Stimulated activated CD4-positive, alpha-beta T cell treated with anti-CD3 and anti-CD28 coated beads, Interleukin-1b, Interleukin-23, amount 100 ng/mL, for 4 hours (primary cell): ENCODE measurements at places on chromosomes 6 and 20.
A peak's percentile ranks its signal among the peaks of the same experiment; 100 is the strongest.

DNA sequence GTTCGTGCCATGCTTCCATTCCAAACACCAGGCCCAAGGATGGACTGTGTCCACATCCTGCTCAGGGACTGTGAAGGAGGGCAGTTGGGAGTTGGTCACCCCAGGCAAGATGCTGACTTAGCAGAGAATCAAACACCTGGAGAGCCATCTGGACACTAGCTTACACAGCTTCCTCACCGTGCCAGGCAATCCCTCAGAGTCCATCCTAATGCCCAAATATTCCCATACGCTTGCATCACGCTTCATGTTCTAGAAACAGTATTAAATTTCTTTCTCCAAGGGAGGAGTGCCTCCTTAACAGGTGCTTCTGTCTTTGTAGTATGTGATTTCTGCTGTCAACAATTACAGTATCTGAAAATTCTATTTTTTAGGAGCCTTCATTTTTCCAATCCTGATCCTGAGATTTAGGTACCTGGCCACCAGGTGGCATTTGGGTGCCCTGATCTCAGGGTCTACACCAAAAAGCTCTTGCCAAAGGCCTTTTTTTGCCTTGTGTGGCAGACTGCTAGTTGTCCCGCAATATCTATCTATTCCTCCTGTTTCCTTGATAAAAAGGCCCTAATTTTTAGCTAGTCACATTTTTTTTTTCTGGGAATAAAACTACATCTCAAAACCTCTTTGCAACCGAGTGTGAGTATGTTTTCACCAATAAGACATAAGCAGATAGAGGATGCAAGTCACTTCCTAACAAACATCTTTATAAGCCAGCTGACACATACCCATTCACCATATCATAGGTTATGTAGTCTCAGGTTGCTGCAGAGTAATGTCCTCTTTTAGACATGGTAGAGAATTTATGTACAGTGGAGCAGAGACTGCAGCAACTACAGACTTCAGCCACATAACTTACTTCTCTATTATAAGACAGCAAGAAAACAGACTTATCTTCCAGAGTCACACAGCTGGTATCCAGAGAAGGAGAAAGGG is 85.0 kb downstream of the PREP start:
- DNase-seq: no peak

DNA sequence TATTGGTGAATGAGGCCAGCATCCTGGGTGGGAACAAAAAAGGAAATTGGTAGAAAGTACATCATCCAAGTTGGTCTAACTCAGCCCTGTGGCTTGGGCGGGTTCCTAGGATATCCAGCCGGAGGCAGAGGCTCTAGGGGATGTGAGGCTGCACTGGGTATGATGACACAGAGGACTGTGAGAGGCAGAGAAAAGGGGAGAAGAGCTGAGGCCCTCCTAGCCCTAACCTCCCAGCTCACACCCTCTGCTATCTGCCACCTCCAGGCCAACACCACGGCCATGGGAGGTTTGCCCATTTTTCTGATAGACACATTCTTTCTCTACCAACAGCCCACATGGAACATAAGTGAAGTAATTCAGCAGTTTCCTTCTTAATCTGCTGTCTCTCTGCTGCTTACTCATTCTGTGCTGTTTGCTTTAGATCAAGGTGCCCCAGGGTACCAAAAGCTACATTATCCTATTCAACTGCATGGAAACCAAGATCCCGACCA is 284.4 kb downstream of the ESR1 start:
- no peak for DNase-seq

DNA sequence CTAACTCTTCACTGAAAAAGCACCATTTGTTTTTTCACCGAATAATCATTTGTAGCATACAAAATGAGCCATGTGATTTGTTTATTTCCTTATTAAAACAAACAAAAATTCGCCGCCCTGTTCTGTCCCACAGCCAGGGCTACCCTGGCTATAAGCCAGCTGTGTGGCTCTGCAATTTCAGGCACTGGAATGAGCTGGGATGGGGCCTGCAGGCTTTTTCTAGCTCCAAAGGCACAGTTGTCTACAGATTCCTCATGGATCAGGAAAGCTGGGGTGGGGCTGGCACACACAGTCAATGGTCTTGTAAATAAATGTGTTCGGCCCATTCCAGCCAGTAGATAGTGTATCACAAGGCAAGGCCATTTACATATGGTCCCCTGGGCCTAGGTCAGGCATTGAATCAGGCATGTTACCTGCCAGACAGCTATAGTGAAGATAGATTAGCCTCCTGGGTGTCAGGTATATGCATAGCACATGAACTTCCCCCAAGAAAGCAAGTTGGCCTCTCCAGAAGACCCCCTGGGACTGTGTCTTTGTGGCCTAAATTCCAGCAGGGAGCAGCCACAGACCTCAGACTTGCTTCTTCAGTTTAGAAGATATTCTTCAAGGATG is 608.9 kb downstream of the MAFB start:
- no peak for DNase-seq

- DNase-seq: peak; percentile 13
Measured at GRCh38 chr6:43368259-43369160, 937 bp downstream of the ZNF318 start.

DNA sequence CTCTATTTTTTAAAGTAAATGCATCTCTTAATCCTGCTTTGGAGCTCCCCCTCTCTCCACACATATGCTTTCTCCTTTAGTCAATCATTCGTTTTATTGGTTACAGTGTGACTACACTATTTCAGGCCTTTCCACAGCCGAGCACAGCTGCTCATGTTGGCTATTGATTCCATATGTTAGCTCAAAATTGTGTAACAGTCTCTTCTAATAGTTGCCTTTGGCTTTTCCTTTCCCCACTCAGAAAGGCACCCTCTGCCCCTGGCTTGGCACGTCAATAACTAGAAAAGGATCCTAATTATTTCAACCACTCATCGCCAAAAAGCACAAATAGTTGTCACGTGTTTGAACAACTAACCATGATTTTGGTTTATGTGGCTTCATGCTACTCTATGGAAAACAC is 410.3 kb upstream of the SLC35B3 start:
- no peak for DNase-seq

DNA sequence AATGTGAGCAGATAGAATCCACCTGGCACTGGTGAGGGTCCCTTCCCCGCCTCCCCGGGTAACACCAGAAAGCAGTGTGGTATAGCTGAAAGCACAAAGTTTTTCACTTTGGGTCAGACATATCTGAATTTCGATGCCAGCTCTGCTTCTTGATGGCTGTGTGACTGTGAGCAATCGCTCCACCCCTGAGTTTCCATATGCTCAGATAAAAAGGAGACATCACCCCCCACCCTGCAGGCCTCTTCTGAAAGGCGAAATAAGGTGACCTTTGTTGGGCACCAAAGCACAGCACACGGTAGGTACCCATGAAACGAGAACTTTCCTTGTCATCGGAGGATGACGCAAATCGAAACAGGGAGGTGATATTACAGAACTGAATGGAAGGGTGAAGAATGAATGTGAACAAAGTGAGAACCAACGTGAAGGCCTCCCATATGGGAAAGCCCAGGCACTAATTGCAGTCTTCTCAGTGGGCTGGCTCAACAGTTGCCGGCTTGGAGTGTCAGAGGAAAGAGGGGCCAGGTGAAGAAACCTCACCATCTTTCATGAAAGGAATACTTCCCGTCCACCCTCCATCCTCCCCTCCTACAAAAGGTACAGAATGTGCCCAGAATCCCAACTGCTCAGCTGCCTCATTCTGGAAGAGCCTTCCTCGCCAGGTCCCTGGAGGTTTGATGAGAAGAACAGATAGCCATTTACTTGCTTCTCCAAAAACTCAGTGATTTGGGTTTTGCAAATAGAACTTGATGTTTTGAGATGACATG is 61.8 kb downstream of the NFATC2 start:
- DNase-seq: peak; percentile 47

GRCh38 chr20:62978561-62978943 is 26.0 kb downstream of the SLC17A9 start:
- DNase-seq: no peak

DNA sequence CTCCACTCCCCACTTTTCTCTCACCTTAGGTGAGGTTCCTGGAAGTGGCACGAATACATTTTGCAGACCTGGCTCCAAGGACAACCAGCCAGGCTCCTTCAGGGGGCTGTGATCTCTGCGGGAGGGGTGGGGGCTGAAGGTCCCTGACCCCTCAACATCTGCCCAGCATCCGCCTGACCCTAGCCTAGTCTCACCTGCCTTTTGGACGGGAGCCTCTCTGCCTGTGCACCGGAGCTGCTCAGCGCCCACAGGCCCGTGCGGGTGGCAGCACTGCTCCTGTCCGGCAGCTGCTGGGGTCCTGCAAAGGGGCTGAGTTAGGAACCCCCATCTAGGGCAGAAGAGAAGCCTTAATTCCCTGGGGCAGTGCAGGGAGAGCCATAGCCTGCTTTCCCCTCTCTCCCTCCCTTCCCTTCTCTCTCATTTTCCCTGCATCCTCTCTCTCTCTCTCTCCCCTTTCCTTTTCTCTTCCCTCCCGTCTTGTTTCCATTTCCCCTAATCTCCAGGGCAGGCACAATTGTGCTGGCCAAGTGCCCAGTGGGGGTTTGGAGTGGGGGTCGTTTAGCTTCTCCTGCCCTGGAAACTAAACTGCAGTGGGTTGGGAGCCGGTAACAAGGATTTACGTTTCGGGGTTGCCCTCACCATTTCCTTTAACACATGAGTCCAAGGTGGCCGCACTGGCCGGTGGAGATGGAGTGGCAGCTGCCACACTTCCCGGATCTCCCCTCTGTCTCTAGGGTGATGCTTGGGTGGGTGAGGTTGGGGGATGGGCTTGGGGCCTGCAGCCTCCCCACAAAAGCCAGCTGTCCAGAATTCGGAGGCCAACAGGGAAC is 54.1 kb downstream of the CTCFL start:
- DNase-seq: no peak

DNA sequence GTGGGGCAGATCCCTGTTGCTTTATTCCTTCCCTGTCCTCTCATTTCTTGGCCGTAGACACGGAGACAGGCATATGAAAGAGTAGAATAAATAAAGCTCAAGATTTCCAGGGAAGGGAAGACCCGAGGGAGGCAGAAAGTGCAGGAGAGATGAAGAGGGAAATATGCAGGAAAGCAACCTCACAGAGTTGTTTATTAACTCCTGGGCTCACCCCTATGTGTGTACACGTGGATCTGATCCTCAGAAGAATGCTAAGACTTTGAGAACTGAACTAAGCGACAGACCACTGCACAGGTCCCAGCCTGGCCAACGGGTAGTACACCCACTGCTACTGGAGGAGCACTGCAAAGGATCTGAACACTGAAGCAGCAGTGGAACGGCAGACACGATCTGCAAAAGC is 156.2 kb downstream of the KIF16B start:
- DNase-seq: no peak

- peak; percentile 73 for DNase-seq
Measured at GRCh38 chr6:37516076-37516919, 16.6 kb upstream of the CCDC167 start.

- DNase-seq: no peak
Measured at GRCh38 chr20:40073535-40074111, 615.4 kb downstream of the MAFB start.

DNA sequence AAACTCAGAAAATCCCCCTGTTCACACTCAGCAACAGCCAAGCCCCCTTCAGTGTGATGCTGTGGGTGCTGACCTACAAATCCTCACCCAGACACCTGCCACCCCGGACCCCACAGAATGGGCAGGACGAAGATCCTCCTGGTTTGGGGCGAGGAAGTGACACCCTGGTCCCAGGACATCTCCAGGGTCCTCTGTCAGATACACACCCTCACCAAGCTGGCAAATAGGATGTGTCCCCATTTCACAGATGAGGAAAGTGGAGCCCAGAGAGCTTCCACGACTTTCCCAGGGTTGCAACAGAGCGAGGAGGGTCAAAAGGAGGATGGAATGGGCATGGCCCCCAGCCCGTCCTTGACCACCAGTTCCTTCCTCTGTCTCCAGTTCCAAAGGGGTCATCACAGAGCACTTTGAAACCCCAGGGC is 92.0 kb upstream of the AFDN start:
- no peak for DNase-seq

DNA sequence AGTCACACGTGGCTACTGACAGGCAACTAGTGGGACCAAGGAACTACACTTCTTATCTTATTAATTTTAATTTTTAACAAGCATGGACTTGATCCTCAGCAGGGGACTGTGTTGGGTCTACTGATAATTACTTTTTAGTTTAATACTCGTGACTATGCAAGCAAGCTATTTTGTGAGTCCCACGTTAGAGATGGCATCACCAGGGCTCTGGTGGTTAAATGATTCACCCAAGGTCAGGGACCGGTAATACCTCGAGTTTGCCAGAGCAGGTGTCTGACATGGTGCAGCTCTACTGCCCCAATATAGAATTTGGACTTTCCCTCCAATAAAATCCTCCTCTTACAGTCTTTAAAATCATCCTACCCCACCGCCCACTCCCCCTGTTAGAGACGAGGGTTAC is 98.6 kb upstream of the RIN2 start:
- DNase-seq: no peak

DNA sequence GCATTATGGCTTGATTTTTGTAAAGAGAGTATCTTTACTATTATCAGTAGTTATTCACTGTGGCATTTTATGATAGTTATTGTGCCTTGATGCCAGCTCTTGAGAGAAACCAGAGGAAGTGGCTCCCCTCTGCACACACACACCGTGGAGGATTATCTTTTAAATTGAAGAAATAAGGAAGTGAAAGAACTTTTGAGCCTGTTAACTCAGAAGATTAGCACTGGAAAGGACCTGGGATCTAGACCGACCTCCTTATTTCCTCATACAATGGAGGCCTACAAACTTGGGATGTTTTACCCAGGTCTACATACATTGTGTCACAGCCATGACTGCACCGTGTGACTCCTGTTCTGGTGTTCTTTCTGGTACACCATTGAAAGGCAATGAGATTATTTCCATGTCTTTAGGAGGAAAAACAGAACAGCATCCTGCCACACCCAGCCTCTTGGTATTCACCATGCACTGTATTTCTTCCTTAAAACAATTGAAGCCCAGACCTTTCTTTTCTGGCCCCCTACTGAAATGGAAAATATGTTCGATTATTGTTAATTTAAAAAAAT is 40.6 kb downstream of the HECA start:
- DNase-seq: no peak

- DNase-seq: no peak
Measured at GRCh38 chr6:12102350-12102749, 90.2 kb downstream of the HIVEP1 start.

GRCh38 chr20:19344341-19344740 is 131.9 kb downstream of the SLC24A3 start:
- no peak for DNase-seq

- DNase-seq: no peak
Measured at GRCh38 chr20:58892932-58893224, 40.4 kb downstream of the GNAS start.

- DNase-seq: no peak
Measured at GRCh38 chr6:169256518-169256917, 2.9 kb upstream of the THBS2 start.

DNA sequence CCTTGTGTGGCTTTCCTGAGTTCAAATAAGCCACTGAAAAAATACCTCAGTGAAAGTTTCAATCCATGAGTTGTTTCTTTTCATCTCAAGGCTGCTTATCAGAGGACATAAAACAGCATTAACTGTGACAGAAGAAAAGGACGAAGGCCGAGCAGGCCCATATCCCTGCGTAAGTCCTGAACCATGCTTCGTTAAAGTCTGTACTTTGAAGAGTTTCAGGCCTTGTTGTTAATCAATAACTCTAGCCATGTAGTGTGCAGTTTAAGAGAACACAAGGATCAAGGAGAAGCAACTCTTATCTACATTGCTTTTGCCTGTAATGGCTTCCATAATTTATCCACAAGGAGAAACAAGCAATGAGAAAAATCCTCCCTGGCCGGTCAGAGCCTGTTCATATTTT is 165.4 kb downstream of the UST start:
- DNase-seq: no peak

- DNase-seq: no peak
Measured at GRCh38 chr6:150766201-150766997, 99.1 kb upstream of the MTHFD1L start.
